ENCODE measurements at places on chromosomes 6 and 20. TPM values are rescaled to one million over a fixed set of nuclear protein-coding genes. Genes with fewer than 3 reads are reported as not detected.

MRAP2 gene
- total RNA-seq = 5.8 TPM

DNA sequence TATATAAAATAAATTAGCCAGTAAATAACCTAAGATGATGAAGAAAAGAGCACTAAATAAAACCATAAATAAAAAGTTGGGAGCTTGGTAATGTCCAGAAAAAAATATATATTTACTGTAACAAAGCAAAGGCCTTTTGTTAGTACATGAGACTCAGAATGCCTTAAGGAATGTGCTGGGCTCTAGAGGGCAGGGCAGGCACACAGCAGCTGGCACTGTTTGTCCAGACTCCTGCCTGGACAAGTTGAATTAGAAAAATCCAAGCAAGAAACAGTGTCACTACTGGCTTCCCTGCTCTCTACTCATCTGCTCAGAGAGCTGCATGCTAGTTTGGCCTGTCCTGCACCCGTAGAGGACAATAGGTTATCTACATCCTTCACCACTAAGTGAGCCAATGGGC lies 8.8 kb downstream of the DEFB129 start:
- H3K27me3 ChIP-seq = peaks cover 4% of the 10 kb centered on the region
- H3K4me1 ChIP-seq = no peaks in the 10 kb centered on the region

DNA sequence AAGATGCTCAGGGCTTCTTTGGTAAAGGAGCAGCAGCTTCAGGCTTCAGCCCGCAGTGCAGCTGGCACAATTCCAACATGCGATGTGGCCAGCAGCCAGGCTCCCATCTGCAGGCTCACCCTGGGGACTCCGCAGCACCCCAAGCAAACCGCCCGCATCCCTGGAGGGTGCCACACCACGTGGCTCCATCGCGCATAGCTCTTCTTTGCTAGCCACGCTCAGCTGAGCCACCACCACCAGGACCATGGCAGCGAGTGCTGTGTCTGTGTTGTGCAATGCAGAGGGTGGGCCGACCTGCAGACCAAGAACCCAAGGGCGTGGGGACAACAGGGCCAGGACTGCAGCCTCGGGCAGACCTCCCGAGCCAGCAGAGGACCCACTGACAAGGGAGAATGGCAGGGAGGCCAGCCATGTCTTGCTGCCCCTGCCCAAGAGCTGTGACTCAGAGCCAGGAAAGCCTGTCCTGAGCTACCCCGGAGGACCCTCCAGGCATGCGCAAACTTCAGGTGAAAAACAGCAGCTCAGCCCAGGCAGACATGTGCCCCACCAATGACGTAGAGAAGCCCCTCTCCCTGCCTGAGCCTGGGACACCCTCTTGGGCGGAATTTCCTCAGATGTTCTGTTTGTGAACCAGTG lies 87.8 kb downstream of the GINS1 start:
- peaks cover 10% of the 10 kb centered on the region for H3K36me3 ChIP-seq
- no peak overlapping the region for H3K4me3 ChIP-seq
- no peaks in the 10 kb centered on the region for H3K4me1 ChIP-seq
- H3K27ac ChIP-seq = no peak overlapping the region
- no peaks in the 10 kb centered on the region for H3K27me3 ChIP-seq

DNA sequence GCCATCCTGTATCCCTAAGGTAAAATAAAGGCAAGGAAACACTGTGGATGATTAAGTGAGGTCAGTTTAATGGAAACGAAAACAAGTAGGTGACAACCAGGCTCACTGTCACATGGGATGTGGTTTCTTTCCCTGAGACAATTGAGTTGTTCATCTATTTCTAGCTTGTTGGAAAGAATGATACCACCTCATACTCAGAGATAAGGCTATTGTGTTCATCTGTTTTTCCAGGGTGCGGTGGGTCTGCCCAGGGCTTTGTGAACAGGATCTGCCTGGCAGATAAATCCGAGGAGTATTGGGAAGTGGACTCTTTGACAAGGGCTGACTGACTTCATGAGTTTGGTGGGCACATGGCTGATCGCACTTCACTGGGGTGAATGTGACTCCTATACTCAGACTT lies 80.8 kb upstream of the TIAM2 start:
- no peak overlapping the region for H3K27ac ChIP-seq
- H3K4me1 ChIP-seq = peaks cover 9% of the 10 kb centered on the region
- no peaks in the 10 kb centered on the region for H3K36me3 ChIP-seq
- H3K4me3 ChIP-seq = no peak overlapping the region
- DNase-seq = peak; percentile 74

GRCh38 chr6:135267085-135267484 lies 86.0 kb downstream of the MYB start:
- no peak overlapping the region for H3K4me3 ChIP-seq
- no peaks in the 10 kb centered on the region for H3K4me1 ChIP-seq
- H3K27me3 ChIP-seq = no peaks in the 10 kb centered on the region
- H3K36me3 ChIP-seq = no peaks in the 10 kb centered on the region
- DNase-seq = no peak
- no peak overlapping the region for H3K27ac ChIP-seq

All from endothelial cell of umbilical vein (primary cell).